Sciatic nerve (tissue), 2 donors: ENCODE measurements at places on chromosomes 7 and 10.

GRCh38 chr7:79930604-79931003, 204.0 kb upstream of the GNAI1 start:
- DNase-seq: no peak

- DNase-seq: no peak
These were observed 566 bp downstream of the ZNF789 start for GRCh38 chr7:99473315-99473596.

- DNase-seq: no peak
These were observed 113.9 kb upstream of the LAMB4 start for GRCh38 chr7:108244110-108244509.

GRCh38 chr10:1240341-1240775, 184.2 kb downstream of the WDR37 start:
- DNase-seq: no peak

- DNase-seq: no peak
These were observed 913.9 kb upstream of the AUTS2 start for GRCh38 chr7:68684246-68684839.

GRCh38 chr7:131865911-131866310, 309.5 kb upstream of the PODXL start:
- no peak for DNase-seq

DNA sequence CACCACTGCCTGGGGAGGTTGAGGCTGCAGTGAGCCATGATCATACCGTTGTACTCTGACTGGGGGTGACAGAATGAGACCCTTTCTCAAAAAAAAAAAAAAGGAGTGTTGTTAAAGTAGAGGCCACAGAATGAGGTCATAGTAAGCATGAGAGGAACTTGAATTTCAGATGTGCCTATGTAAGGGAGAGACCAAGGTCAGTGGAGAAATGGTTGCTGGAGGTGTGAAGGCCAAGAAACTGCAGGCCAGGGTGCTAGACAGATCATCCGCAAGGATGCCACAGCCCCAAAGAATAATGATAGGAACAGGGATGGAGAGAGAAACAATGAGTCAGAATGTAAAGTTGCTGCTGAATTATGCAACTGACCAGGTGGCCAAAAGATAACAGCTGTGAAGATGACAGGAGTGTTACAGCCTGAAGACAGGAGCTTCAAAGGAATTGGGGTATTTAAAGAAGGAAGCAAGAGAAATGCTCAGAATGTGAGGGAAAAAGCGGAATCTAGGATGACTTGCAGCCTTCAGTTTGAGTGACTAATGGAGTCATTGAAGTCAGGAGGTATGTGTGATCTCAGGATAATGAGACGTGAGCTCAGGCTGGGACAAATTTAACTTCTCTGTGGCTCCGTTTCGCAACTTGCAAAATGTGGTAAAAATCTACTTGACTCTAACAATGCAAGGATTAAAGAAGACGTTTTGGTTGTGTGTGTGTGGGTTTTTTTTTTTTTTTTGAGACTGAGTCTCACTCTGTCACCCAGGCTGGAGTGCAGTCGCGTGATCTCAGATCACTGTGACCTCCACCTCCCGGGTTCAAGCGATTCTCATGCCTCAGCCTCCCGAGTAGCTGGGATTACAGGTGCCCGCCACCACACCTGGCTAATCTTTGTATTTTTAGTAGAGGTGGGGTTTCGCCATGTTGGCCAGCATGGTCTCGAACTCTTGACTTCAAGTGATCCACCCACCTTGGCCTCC, 22.2 kb downstream of the TYW1B start:
- no peak for DNase-seq

GRCh38 chr7:47520406-47520805, 61.5 kb downstream of the TNS3 start:
- DNase-seq: peak; percentile 77

GRCh38 chr7:31443457-31443856, 70.4 kb upstream of the ITPRID1 start:
- no peak for DNase-seq

DNA sequence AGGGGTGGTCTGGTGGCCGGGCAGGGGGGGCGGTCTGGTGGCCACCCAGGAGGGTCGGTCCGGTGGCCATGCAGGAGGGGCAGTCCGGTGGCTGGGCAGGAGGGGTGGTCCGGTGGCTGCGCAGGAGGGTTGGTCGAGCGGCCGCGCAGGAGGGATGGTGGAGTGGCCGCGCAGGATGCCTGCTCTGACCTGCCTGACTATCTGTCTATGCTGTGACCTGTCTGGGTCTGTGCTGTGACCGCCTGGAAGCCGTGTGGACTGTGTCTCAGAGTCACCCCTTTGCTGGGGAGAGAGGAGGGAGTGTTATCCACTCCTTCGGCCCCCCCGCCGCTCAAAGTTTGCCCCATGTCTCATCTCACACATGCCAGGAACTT, 113.2 kb downstream of the ACTR3B start:
- DNase-seq: no peak

DNA sequence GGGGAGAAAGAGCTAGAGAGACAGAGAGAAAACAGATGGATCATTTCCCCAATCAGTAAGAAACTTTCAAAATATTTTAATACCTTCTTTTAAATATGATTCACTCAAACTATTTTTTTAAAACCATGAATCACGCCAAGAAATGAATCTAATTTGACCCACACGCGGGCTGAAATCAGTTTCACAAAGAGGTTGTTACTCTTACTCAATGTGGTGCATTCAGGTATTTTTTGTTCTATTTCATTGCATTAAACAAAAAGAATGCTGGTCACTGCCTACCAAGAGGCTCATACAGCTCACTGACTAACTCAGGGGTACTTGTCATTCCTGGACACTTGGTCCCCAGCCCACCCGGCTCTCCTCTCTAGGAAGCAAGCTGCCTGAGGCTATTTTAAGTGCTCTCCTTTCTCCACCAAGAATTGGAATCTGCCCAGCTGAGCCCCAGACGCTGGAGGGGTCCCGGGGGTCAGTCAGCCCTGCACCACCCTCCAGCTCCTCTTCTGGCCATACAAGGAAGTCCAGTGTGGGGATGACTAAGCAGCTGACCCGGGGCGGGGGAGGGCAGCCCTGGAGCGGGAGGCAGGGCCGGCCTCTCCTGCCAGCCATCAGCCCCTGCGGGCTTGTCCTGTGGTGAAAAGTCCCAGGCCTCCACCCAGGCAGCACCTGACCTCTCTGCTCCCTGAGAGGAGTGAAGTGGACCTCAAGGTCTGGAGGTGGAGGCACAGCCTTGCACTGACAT, 21.7 kb upstream of the PFKP start:
- DNase-seq: peak; percentile 77

GRCh38 chr10:46097576-46098317, 51.7 kb upstream of the MSMB start:
- DNase-seq: no peak

DNA sequence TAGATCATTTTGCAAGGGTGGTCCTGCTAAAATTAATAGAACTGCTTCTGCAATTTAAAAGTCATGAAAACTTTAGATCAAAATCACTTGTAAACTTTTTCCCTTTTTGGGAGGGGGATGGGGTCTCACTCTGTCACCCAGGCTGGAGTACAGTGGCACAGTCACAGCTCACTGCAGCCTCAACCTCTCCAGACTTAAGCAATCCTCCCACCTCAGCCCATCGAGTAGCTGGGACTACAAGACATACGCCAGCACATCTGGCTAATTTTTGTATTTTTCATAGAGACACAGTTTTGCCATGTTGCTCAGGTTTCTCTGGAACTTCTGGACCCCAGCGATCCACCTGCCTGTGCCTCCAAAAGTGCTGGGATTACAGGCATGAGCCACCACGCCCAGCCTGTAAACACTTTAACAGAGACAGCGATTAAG, 79.7 kb downstream of the LRRC17 start:
- no peak for DNase-seq

DNA sequence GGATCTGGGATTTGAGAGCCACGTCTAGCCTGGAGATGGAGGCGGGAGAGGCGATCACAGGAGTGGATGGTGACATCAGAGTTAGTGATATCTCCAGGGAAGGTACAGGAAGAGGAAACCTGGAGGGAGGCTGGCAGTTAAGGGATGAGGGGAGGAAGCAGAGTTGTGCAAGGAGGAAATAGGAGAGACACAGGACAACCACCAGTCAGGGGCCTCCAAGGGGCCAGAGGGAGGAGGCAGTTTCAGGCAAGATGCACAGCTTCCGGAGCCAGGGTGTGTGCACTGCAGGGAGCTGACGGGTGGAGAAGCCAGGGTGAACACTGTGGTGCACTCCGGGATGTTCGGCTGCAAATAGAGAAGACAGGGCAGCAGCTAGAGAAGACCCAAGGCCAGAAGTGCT, 141.2 kb downstream of the GLI3 start:
- no peak for DNase-seq

DNA sequence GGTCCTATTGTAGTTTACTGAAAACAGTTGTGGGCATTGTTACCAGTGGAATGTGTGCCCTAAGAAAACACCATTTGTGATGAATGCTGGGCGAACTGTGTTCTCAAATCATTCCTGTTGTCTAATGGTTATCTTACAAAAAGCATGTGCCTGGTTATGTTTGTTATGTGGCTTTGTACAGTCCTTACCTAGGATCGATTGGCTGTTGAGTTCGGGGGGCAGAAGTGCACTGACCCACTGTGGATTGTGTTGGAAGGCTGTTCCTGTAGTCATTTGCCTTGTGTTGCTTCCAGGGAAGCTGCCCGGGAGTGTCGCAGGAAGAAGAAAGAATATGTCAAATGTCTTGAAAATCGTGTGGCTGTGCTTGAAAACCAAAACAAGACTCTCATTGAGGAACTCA, 84.3 kb downstream of the CREM start:
- DNase-seq: no peak

DNA sequence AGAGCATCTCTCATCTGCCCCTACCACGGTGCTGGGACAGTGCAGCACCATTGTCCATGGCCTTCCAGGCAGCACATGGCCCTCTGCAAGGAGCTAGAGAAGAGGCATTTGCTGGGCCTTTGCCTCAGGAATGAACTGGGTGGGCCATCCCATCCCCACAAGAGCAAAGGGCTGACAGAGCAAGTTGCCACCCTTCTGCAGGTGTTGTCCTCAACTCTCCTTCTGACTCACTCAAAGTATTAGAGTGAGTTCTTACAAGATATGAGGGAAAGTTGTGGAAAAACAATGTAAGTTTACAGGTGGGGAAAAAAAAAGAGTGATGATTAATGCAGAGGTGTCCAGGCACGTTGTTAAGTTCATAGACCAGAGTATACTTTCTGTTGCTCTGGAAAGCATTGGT, 261.2 kb downstream of the SKIDA1 start:
- no peak for DNase-seq

DNA sequence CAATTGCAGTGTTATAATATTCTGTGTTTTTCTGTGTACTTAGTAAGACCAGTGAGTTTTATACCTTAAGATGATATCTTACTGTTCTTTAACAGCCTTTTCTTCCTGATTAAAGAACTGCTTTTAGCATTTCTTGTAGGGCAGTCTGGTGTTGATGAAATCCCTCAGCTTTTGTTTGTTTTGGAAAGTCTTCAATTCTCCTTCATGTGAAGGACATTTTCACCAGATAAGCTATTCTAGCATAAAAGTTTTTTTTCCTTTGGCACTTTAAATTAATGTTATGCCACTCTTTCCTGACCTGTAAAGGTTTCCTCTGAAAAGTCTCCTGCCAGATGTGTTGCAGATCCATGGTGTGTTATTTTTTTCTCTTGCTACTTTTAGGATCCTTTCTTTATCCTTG, 1059.8 kb downstream of the LRMDA start:
- no peak for DNase-seq

- no peak for DNase-seq
These were observed 147.2 kb downstream of the NSUN6 start for GRCh38 chr10:18504161-18504560.

DNA sequence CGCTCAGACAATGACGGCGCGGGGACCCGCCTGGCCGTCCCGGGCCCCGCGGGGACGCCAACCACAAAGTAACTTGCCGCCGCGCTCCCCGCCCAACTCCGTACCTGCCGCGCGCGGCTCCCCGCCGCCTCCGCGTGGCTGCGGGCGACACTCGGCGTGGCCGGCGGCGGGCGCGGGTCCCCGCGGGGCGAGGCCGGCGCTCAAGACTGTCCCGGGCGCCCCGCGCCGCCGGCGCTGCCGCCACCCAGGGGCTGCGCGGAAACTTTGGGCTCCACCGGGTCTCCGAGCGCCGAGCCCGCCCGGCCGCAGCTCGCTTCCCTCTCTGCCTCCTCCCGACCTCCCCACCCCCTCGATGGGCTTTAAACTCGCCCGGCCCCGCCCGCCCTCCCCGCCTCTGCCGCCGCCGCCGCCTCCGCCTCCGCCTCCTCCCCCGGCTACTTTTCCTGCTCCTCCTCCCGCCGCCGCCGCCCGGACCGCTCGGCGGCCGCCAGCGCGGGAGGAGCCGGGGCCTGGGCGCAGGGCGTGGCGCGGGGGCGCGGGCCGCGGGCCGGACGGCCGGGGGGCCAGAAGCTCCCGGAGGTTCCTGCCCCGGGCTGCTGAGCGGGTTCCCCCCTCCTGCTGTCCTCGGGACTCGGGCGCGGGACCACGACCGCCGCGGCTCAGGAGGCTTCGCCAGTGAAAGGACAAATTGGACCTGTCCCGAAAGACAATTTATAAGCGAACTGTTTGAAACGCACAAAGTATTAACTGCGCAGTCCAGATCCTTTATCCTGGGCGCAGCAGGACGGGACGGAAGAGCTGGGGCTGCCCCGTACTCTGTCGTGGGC, 10.6 kb upstream of the GRB10 start:
- peak; percentile 75 for DNase-seq

GRCh38 chr10:94413361-94413760, 11.0 kb downstream of the TBC1D12 start:
- no peak for DNase-seq

DNA sequence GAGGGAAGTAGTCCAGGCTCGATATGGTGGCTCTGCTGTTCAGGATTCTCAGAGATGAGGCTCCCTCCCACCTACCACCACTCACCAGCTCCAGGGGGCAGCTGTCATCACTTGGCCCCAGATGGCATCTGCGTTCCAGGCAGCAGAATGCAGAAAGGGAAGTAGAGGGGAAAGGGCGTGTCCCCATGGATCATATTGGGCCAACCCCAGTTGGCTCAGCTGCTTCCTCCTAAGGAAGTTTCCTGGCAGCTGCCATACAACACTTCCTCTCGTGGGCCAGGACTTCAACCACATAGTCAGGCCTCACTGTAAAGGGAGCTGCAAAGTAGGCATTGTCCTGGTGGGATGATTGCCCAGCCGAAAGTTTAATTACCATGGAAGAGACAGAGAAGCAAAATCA, 1.6 kb upstream of the TEX36 start:
- no peak for DNase-seq

GRCh38 chr7:71470830-71471229, 338.9 kb downstream of the GALNT17 start:
- no peak for DNase-seq

DNA sequence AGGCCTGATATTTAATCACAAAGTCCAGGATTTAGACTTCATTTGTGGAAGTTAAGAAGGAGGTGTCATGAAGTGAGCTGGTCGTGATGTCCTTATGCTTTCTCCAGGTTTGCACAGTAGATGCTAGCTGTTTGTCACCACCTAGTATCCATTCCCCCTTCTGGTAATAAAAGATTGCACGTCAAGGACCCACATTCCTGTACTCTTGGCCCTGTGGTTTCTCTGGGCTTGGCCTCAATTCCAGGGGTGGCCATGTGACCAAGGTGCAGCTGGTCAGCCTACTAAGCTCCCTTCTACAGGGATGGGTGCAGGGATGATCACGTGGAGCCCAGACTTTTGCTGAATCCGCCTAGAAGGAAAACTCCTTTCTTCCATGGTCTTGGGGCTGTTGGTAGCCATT, 16.5 kb downstream of the NPS start:
- DNase-seq: no peak
